ENCODE measurements at places on chromosomes 4 and X. TPM values are rescaled to one million over a fixed set of nuclear protein-coding genes. Genes with fewer than 3 reads are reported as not detected.

- DNase-seq: no peak
Measured at GRCh38 chr4:25030277-25031076, at the start of gene LGI2. LGI2 (minus strand) TSS chr4:25030946; CDS start chr4:25030693, 253 bp downstream.

GRCh38 chrX:21373001-21373400 is 1.2 kb upstream of the CNKSR2 start:
- DNase-seq: peak; percentile 12

- DNase-seq: no peak
Measured at GRCh38 chr4:186807808-186808629, 84.4 kb upstream of the FAT1 start.

- DNase-seq: no peak
Measured at GRCh38 chr4:164783976-164784375, 30.0 kb downstream of the SMIM31 start.

GRCh38 chrX:76279007-76279406 is 106.1 kb downstream of the PBDC1 start:
- DNase-seq: no peak

- DNase-seq: peak; percentile 56
Measured at GRCh38 chrX:72245461-72246089, 6.7 kb upstream of the ERCC6L start.

- DNase-seq: no peak
Measured at GRCh38 chrX:135416546-135416945, 5.2 kb upstream of the SMIM10L2A start.

GRCh38 chrX:119442286-119442685 is 26.0 kb upstream of the SLC25A5 start:
- DNase-seq: no peak

DNA sequence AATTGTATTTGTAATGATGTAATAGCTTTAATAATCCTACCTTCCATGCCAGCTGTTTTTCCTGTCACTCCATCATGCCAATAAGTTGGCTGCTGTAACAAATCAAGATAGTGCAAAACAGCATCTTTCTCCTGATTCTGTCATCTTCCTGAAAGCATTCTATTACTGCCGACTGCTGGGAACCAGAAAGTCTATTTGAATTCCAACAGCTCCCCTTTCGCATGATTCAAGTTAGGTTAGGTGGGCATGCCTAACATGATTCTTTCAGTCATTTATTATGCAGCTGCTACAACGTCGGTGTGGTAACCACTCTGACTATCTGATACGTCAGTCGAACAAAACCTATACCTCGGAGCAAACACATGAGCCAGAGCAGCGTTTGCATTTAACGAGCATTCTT is 127.9 kb upstream of the DMD start:
- no peak for DNase-seq

GRCh38 chr4:3524920-3525319 is 7.3 kb downstream of the LRPAP1 start:
- no peak for DNase-seq

DNA sequence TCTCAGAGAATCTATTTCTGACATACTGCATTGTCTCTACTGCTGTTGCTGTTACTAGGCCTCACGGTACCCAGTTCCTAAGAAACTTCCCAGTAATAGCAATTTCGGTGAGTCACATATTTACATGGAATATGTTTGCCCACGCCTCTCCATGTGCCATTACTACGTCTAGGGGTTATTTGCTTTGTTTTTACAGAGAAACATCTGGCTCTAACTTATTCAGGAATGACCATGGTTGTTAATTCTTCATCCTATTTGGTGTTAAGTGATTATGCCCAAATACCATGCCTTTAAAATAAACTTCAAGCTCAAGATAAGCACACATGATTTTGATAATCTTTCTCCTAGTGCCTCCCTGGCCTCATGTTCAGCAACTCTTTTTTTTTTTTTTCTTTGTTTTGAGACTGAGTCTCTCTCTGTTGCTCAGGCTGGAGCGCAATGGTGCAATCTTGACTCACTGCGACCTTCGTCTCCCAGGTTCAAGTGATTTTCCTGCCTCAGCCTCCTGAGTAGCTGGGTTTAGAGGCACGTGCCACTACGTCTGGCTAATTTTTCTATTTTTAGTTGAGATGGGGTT is 101.0 kb upstream of the HS3ST1 start:
- DNase-seq: no peak

DNA sequence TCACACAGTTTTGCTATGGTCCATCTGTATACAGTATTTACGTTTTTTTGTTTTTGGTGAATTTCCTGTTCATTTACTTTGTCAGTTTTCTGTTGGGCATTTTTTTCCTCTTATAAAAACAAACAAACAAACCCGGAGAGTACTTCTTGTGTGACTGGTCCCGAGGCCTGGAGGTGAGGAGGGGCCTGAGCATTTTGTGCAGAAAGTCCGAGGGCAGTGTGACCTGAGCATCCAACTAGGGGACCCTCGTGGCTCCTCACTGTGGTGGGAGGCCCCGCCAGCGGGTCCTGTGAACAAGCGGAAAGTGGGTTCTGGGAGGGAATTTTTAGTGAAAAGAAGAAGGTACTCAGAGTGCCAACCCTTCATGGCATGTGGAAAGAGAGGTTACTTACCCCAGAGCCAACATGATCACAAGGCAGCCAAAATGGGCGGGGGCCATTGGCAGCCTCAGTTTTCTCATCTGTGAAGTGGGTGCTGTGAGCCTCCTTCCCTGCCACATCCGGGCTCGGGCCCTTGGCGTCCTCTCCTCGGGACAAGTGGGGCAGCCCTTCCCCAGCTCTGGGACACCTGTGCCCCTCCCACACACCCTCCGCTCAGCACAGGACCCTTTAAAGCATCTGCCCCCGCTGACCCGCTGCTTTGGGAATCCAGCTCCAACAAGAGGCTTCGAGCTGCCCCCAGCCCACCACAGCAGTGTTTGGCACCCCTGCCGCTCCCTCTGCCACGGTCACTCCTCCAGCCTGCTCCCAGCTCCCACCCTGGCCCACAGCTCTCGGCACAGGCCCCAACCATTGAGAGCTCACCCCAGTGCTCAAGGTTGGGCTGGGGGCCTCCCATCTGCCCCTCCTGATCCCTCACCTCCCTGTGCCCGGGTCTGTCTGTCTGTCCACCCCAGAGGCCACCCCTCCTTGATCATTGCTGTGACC is 22.8 kb upstream of the GPR78 start:
- DNase-seq: no peak

DNA sequence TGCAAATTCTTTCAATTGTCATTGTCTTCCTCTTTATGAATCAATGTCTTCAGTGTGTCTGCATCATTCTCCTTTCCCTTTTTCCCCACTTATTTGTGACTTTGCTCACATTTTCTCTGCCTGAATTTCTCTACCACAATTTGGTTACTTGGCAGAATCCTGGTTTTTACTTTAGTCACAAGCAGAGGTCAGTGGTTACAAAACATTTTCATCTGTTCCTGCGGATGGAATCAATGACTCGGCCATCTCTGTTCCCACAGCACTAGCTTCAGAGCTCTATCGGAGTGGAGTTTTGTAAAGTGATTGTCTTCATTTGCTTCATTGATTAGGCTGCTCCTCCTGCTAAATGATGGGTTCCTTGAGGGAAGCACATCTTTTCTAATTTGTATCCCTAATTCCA is 501.3 kb upstream of the AADAT start:
- DNase-seq: no peak

DNA sequence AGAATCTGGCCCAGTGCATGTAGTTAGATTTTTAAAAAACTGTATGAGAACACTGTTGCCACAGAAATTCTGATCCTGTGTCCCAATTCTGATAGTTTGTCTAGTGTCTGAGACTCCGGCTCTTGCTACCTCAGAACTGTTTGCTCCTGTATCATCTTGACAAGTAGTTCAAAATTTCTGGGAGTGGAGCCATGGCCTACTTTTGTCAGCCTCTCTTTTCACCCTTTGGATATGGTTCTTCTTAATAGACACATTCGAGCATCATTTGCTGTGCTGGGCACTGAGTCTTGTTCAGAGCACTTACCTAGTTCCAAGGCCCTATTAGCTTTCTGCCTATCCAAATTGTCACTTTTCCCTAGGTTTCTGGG is 46.9 kb downstream of the ATP10D start:
- no peak for DNase-seq

DNA sequence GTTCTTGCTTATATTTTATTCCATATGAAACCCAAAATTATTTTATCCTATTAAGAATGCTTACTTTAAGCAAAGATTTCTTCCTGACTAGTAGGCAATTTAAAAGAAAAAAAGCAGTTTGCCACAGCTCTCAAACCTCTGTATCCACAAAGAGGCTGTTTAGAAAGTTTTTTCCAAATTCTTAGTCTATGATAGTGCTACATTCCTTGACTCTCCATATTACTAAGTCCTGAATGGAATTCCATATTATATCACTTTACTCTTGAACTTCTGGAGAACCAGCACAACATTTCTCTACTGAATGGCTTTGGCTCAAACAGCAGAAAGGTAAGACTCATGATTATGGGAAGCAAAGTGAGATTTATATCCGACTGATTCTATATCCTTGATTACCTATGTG is 8.3 kb downstream of the SLC10A6 start:
- no peak for DNase-seq

GRCh38 chr4:74362347-74362746 is 2.6 kb upstream of the EREG start:
- no peak for DNase-seq

DNA sequence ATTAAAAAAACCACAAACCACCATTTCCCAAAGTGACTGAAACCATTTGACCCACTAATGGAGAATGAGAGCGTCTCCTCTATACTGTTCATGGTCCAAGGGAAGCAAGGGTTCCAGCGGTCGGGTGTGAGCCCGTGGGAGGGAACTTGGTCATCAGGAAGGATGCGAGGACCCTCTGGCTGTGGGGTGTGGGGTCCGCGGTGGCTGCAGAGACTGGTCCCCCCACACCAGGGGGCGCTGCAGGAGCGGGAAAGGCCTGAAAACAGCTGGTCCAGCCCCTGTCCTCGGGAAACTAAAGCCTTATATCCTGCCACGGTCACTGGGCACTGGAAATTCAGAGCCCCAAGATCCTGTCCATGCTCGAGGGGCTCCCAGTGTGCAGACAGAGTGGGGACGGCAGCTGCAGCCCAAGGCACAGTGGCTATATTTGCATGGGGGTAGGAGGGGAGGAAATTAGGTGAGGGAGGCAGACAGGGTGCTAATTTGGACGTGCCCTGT is 4.3 kb downstream of the BLOC1S4 start:
- peak; percentile 85 for DNase-seq

DNA sequence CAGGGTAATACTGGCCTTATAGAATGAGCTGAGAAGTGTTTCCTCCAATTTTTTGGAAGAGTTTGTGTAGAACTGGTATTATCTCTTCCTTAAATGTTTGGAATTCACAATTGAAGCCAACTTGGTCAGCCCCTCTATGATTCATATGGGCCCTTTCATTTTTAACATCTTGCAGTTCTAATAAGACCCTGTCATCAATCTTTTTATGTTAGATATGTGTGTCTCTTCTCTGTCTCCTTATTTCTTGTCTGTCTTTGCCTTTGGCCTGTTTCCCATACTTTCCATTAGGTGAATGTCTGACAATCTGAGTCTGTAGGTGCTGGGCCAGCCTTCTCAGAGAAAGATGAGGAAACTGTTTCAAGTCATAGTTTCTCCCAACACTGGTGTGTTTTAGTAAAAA is 88.7 kb downstream of the SLC16A2 start:
- no peak for DNase-seq

DNA sequence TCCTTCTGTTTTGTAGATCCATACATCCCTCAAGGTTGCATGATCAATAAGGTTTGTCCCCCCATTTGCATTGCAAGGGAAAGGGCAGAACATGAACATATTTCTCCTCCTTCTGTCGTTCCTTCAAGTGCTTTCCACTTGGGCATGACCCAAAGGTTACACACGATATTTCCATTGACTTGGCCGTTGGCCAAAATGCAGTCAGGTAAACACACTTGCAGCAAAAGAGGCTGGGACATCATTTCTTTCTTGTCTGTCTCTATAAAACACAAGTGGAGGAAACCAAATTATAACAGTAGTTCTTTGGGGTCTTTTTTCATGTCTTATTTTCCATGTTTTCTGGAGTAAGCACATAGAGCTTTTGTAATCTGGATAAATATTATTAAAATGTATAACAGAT is 156.1 kb downstream of the FRAS1 start:
- DNase-seq: no peak

- DNase-seq: no peak
Measured at GRCh38 chr4:112532267-112532666, 16.3 kb upstream of the NEUROG2 start.

GRCh38 chr4:40524366-40525041 is 105.2 kb downstream of the RBM47 start:
- no peak for DNase-seq

DNA sequence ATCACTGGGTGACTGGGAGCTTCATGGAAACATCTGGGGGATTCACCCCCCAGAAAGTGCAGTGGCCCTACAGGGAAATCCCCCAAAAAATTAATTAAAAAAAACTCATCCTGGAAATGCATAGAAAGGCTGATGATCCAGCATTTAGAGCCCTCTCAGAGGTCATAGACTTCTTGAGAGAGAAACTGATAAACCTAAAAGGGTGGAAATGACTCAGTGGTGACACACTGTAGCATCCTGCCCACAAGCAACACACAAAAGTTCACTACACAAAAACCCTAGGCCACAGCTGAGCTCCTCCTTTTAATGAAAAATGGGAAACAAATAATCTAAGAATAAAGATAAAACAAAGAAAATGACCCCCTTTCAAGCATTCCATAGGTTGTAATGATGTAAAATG is 911.5 kb downstream of the GLUD2 start:
- no peak for DNase-seq

DNA sequence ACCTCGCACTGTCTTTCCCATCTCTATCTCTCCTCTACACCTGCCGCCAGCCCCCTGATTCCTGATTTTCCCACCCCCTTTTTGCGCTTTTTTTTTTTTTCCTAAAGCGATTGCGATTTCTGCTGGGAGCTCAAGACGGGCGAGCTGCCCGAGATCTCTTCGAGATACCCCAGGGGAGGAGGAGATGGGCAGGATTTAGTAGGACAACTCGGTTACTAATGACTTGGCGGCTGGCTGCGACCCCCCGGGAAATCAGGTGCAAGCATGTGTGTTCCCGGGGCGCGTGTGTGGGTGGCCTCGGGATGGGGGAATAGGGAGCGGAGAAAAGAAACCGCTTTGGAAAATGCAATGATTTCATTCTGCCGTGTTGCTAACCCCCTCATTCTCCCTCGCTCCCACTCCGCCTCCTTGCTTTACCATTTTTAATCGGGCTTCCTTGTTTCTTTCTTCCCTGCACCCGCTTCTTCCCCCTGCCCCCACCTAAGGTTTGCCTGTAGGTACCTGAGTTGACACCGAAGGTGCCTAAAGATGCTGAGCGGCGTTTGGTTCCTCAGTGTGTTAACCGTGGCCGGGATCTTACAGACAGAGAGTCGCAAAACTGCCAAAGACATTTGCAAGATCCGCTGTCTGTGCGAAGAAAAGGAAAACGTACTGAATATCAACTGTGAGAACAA is 4.4 kb downstream of the SLITRK2 start:
- no peak for DNase-seq

MAGEE1 gene
- 11.7 TPM for total RNA-seq

POF1B gene
- total RNA-seq: 0.25 TPM

HERC5 gene
- 11.0 TPM for total RNA-seq

PNMA3 gene
- 4.2 TPM for total RNA-seq

MGAT4D gene
- not detected for total RNA-seq

PCDH10 gene
- not detected for total RNA-seq

SYTL5 gene
- total RNA-seq: not detected

SHOX gene
- total RNA-seq: not detected

IL3RA gene
- 3.3 TPM for total RNA-seq

XAGE2 gene
- total RNA-seq: not detected
